ENCODE measurements at places on chromosomes 1 and 21.

DNA sequence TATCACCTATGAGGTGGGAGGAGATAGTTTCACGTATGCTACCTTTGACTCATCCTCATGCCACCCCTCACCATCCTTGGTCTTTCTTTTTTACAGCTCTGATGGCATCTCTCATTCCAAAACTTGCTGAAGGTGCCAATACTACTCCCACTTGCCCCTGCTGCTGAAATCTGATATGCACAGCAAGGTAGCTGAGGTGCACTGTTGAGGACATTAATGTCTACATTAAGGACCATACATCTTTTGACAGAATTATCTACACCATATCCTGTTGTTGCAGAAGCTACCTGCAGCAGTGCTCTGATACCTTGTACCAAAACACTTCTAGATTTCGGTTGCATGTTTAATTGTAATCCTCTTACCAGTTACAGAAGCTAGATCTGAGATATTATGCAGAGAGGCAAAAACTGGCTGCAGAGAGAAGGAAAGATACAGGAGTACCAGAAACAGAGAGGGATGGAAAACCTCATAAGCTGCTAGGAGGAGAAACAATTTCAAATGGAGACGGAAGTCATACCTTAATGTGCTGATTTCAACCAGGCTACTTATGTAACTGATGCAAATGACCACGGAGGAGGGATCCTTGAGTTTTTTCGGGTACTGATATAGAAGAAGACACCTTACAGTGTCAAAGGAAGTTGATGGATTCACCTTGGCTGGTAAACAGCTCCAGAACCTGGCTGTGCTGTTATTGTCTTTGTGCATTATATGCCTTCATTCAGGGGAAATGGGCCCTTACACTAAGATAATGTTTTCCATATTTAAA lies 19.3 kb upstream of the PTPRC start:
- peak; percentile 82 for DNase-seq

- DNase-seq, result no peak
Measured at GRCh38 chr1:238783633-238784032, 602.7 kb upstream of the CHRM3 start.

DNA sequence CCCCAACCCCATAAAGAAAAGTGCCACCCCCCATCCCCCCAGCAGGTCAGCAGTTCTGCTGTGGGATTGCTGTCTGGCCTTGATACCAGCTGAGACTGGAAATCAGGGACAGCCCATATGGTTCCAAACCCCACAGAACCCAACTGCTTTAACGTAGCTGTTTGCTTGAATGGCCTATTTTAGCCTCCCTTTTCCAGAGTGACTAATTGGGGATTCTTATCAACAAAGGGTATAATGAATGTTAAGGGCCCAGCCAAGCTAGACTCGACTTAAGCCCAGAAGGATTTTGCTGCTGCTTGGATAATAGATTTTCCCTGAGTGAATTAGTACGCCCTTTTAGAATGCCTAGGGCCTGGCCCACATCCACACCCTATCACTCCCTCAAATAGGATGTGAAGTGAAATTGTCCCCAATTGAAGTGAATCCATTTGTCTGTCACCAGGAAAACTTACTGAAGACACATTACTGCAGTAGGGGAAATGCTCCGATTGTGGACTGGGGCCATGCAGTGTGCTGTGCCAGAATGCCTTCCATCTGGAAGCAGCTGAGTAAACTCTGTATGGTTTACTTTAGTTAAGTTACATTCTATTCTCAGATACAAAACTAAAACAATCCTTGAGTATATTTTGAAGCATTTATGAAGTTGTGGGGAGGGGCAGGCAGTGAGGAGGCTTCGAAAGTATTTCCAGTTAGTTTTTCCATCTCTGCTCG lies 156.9 kb downstream of the DHRS3 start:
- DNase-seq, result no peak

- peak; percentile 50 for DNase-seq
Measured at GRCh38 chr1:89953131-89953626, 41.7 kb upstream of the ZNF326 start.

GRCh38 chr21:42681296-42682206 lies 28.1 kb downstream of the PDE9A start:
- DNase-seq, result peak; percentile 22

- DNase-seq, result no peak
Measured at GRCh38 chr1:2973601-2974593, 47.4 kb upstream of the ACTRT2 start.
